Muscle of arm (tissue), 14 donors: ENCODE measurements at places on chromosomes 4 and X. TPM values are rescaled to one million over a fixed set of nuclear protein-coding genes. Genes with fewer than 3 reads are reported as not detected.
A peak's percentile ranks its signal among the peaks of the same experiment; 100 is the strongest.

- DNase-seq: no peak
Observed at GRCh38 chr4:113677325-113677724, 84.2 kb downstream of the CAMK2D start.

DNA sequence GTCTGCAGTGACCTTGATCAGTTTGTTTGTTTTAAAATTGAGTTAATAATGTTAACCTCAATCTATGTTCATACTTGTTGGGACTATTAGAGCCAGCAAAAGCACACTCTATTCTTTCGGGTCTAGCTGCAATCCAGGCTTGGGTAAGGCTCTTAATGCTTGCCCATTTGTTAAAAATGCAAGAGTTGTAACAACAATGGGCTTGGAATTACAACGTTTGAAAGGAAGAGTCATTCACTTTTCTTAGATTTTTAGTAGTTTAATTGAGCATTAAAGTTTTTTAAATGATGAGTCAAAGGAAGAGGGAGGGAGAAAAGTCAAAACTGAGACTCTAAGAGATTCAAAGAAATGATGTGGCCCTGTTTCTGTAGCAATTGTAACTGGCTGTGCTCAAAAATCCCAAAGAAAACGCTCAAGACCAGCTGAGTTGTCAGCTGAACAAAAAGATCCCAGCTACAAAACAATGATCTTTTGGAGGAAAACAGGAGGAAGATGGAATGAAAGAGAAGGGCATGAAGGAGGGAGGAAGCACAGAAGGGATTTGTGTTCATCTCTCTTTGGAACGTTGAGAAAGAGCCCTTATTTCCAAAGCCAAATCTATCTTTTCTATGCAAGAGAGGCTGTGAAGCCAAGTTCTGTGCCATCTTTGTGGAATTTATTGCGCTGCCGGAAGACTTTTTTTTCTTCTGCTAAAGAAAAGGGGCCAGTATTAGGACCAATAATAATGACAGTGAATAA is 5.5 kb downstream of the SCD5 start:
- DNase-seq: no peak

DNA sequence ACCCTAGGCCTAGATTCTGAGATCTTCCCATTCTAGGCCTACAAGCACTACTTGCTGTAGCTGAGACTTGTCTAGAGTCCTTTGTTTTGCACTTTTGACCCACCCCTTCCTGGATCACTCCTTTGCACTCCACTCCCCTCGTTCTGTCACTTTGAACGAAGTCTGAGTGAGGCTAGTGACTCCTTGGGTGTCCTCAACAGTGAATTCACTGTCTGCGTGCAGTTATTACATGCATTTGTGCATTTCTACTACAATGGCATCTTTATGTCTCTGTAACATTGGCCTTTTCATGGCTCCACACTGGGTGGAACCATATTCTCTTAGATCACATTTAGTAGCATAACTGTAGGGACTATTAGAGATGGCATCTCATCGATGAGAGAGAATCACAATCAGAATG is 50.5 kb downstream of the OCRL start:
- no peak for DNase-seq

- DNase-seq: no peak
Observed at GRCh38 chrX:119229253-119229615, 6.9 kb upstream of the PGRMC1 start.

DNA sequence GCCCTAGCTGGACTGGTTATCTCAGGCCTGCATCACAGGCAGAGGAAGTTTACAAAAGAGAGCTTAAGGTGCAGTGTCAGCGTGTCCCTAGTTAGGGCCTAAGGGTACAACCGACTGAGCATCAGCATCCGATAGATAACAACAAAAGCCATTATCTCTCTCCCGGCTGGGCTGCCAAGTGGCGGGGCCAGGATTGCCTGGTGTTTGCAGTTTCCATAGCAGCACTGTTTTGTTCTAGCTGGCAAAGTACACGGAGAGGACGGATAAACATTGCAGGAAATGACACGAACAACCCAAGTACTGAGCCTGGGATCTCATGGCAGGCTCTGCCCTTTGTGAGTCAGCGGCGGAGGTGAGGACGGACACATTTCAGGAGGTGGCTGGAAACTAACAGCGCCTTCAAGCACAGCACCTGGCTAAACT is 104.7 kb upstream of the NOCT start:
- peak; percentile 70 for DNase-seq

GRCh38 chr4:40038977-40039376 is 17.7 kb upstream of the N4BP2 start:
- DNase-seq: no peak

GRCh38 chr4:67344594-67345380 is 200.5 kb downstream of the CENPC start:
- DNase-seq: no peak

GRCh38 chrX:133681421-133681820 is 266.1 kb upstream of the GPC4 start:
- no peak for DNase-seq

DNA sequence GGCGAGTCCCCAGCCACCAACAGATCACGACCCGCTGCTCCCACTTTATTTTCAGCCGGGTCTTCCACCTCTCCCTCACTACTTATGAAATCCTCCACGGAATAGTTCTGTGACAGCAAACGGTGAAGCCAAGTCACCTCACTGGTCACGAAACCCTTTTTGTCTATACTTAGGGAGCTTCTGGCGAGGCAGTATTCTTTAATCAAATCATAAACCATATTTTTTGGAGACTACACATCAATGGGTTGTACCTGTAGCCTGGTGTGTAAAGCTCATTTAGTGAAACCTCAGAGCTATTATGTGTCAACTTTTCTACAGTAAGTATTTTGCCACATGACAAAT is 809 bp upstream of the H2AZ1 start:
- no peak for DNase-seq

- no peak for DNase-seq
Observed at GRCh38 chr4:108036213-108036612, 46.5 kb downstream of the HADH start.

DNA sequence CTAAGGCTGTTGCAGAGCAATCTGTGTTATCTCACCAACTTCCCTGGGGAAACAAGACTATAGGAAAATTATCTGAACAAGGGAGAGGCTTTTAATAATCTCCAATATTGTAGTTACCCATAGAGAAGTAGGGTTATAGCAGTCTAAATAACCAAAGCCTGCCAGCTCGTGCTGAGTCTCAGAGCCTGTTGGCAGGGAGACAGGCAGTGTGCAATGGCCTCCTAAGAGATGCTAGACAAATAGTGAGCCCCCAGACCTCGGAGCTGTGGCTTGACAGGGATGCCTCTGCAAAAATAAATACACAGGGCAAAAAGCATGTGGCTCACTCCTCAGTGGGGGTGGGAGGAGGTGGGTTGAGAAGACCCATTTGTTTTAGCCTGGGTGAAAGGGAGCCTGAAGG is 76.7 kb downstream of the DGKK start:
- no peak for DNase-seq

DNA sequence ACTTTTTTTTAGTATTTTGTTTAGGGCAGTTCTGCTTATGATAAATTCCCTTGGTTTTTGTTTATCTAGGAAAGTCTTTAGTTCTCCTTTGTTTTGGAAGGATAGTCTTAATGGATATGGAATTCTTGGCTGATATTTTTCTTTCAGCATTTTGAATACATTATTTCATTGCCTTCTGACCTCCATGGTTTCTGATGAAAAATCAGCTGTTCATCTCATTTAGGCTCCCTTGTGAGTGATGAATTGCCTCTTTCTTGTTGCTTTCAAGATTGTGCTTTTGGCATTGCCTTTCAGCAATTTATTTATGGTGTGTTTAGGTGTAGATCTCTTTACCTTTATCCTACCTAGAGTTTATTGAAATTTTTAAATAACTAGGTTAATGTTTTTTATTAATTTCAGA is 41.5 kb upstream of the LCORL start:
- DNase-seq: no peak

DNA sequence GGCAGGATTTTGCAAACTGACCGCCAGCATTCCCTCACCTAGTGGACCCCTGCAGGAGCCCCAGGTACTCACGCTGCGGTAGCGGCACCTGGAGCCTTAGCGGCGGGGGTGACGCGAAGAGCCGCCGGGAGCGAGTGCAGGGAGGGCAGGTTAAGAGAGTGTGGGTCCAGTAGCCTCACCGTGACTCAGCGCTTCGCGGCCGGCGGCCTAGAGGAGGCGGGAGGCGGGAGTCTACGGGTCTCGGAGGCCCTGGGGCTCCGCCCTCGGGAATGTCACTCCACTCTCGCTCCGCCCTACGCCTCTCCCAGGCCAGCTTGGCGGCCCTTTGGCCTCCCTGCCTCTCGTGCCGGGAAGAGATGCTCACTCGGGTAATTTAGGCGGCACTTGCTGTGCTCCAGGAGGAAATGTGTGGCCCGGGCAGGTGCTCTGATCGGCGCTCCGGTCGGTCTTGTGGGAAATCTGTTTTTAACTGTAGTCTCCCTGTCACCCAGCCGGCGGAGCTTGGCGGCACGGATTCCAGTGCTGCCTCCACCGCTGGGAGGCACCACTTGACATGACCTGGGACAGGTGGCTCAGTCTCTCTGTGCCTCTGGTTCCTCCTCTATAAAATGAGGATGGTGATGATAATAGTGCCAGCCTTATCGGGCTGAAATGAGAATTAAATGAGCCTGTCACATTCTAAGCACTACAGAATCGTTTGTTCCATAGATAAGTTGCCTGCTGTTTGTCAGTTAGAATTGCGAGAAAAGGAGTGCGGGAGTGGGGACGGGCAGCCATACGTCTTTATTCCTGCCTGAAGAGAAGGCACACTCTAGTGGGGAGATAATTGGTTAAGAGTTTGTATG is at the start of gene PIR:
TSS of gene PIR (minus strand) at position 216 of the 845 bp plus-strand sequence. CDS start 2,076 bp downstream, outside the sequence.
- DNase-seq: peak; percentile 68

- DNase-seq: no peak
Observed at GRCh38 chr4:103497692-103498091, 222.1 kb downstream of the TACR3 start.

Gene TCEAL6
- not detected for polyA plus RNA-seq

Gene ABCG2
- not detected for polyA plus RNA-seq

Gene ADGRG2
- not detected for polyA plus RNA-seq

Gene CPE
- polyA plus RNA-seq: 74.2 TPM

Gene RNF150
- polyA plus RNA-seq: 38.9 TPM

Gene CCDC120
- 10.4 TPM for polyA plus RNA-seq

Gene CNGA1
- polyA plus RNA-seq: 1.3 TPM

Gene GC
- not detected for polyA plus RNA-seq

Gene PCYT1B
- polyA plus RNA-seq: not detected

Gene GAGE12H
- polyA plus RNA-seq: not detected
